ENCODE measurements at places on chromosomes 1 and 21.

DNA sequence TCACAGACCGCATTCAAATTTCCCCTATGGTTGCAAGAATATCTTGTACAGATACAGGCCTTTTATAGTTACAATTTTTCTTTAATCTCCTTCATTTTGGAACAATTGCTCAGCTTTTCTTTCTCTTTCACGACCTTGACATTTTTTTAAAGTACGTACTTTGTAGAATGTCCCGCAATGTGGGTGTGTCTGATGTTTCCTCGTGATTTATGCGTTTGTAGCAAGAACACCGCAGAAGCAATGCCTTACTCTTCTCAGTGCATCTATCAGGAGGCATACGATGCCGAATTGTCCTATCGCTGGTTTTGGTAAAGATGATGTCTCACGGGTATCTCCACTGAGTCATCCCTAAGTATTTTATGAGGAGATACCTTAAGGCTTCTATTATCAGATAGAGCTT is 76.9 kb upstream of the RALGPS2 start:
- no peak for DNase-seq

GRCh38 chr1:175116903-175117302 is 49.3 kb downstream of the TNN start:
- no peak for DNase-seq

DNA sequence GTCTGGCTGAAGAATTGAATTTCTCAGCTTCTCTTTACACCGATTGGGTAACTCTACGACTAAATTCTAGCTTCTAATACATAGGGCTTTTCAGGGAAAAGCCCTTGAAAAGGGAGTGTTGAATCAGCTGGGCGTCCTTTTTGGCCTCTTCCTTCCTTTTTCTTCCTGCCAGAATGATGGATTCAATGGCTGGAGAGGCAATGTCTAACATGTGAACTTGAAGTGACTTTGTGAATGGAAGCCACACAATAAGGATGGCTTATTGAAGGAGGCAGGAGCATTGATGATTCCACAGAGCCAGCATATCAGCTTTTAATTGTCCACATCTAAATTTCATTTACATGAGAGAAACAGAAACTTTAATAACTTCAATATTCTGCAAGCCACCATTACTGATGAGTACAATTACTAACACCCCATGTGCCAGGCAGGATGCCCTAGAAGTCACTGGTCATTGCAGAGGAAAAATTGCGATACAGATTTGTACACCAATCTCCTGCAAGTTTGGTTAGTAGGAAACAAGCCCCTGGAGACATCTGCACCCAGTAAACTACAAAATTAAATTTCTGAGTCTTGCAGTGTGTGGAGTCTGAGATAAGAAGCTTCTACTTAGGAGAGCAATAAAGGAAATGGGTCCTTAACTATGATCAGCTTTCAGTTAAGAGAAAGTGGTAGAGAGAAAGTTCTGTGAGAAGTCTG is 56.1 kb downstream of the STYXL2 start:
- no peak for DNase-seq

DNA sequence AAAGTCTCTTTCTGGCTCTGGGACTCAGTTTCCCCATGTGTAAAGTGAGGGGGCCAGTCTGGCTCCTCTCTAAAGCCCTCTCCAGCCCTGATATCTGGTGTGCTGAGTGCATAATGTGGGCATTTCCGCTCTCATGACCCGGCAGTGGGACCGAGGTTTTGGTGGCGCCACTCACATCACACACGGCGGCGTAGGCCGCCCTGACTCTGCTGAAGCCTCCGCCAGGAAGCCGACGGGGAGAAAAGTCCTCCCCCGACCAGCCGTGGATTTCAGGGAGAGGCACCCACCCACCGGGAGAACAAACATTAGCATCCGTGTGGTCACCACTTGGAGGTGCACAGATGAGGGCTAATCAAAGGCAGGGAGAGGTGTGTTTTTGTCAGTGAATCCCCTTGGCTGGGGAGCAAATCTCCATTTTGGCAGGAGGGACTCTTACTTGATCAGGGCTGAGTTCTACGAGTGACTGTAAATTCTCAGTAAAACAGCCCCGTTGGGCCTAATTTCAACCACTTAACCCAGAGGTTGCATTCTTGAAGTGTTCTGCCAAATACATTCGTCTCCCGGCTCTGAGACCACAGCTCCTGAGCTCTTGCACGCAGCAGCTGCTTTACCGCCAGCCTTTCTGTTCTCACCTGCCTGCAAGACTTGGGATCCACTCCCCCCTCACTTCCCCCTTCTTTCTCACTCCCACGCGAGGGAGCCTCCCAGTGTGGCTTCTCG is 118.2 kb downstream of the FOXD2 start:
- DNase-seq: no peak

- DNase-seq: peak; percentile 34
Observed at GRCh38 chr1:28172713-28173150, 3.8 kb downstream of the PTAFR start.

DNA sequence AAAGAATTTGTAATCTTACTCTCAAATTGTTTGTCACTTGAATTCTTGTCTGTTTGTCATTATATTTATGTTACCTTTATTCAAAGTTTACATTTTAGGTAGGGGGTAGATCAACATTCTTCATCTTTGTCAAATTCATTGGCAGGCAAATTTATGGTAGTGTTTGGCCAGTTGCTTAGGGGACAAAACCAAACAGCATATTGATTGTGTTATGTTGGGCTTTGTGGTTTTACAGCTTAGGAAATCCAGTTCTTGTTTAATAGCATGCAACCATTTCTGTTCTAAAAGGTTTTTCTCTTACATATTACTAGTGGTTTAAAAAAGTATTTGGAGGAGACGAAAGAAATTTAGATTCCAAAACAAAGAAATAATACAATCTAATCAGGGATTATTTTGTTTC is 91.4 kb downstream of the HMCN1 start:
- DNase-seq: peak; percentile 67

DNA sequence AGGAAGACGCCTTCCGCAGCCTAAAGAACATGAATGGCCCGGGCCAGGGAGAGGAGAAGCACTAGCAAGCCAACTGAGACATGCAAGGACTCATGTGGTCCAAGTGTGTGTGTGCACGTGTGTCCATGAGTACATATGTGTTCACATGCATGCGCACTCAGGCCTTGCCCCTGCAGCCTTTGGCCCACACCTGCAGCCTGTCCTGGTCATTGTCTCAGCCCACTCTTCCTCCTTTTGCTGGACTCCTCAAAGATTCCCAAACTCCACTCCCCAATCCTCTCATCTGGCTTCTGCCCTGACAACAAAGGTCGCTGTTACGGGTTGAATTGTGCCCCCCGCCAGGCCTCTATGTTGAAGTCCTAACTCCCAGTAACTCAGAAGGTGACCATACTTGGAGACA is 21.9 kb downstream of the CDCA8 start:
- DNase-seq: no peak

GRCh38 chr1:200435200-200435780 is 25.5 kb upstream of the ZNF281 start:
- DNase-seq: no peak

DNA sequence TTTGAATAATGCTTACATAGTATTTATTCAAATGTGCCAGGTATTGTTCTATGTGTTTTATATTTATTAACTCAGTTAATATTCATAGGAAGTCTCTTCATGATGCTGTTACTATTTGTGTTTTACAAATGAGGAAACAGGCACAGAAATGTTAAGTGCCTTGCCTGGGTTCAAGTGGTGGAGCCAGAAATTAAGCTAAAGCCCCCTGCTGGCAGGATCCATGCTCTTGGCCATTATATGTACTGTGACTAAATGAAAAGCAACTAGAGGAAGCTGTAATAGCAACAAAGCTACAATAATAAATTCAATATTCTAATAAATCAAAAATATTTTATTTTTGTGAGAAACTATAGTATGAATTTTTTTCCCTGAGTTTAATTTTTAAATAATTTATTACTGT is 30.0 kb downstream of the IARS2 start:
- peak; percentile 6 for DNase-seq

- no peak for DNase-seq
Observed at GRCh38 chr21:41759214-41759840, 7.5 kb downstream of the RIPK4 start.

GRCh38 chr1:24966724-24967346 is 36.8 kb upstream of the RUNX3 start:
- peak; percentile 92 for DNase-seq

DNA sequence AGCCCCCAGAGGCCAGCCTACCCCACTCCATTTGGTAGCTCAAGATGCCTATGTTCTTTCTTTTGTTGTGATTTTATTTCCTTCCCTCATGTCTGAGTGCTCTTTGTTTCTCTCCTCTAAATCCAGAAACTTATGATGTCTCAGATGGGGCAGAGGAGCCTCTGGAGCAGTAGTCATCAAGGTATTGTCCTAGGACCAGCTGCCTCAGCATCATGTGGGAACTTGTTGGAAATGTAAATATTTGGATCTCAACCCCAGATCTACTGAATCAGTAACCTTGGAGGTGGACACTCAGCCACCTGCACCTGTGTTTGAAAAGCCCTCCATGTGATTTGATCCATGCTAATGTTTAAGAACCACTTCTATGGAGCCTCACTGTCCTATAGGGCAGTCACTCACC is 593.1 kb upstream of the PLXNA2 start:
- no peak for DNase-seq

Data from mesenchymal stem cell (in vitro differentiated cells and primary cell).